Type B pancreatic cell (in vitro differentiated cells): ENCODE measurements at places on chromosomes 6 and 20. TPM values are rescaled to one million over a fixed set of nuclear protein-coding genes. Genes with fewer than 3 reads are reported as not detected.

- no peaks in the 10 kb centered on the region for H3K27me3 ChIP-seq
- H3K36me3 ChIP-seq = no peaks in the 10 kb centered on the region
- no peak for DNase-seq
- peaks cover 6% of the 10 kb centered on the region for H3K4me1 ChIP-seq
- no peak overlapping the region for H3K27ac ChIP-seq
These were observed 450.0 kb downstream of the FRK start for GRCh38 chr6:115610696-115611095.

GRCh38 chr20:45833030-45833882 lies at the start of gene SNX21:
Gene SNX21 (plus strand): TSS chr20:45833799. CDS start chr20:45833920, 121 bp downstream.
- H3K27ac ChIP-seq = peak within 1 kb of the TSS; percentile 85
- H3K4me1 ChIP-seq = peaks cover 24% of the 10 kb centered on the region
- H3K36me3 ChIP-seq = no peaks in the 10 kb centered on the region
- H3K27me3 ChIP-seq = peaks cover 3% of the 10 kb centered on the region
- peak within 1 kb of the TSS; percentile 88 for H3K4me3 ChIP-seq
- DNase-seq = peak; percentile 82

Gene SMOC2
- total RNA-seq = 4.2 and 18.9 TPM in 2 replicates

Gene CARMIL1
- total RNA-seq = 11.8 and 17.2 TPM in 2 replicates
